Activated naive CD4-positive, alpha-beta T cell treated with anti-CD3 and anti-CD28 coated beads, Interleukin-2, amount 10 ng/mL, durations not matched to agents 7 days and 5 days (primary cell): ENCODE measurements at places on chromosomes 1 and 21.
A peak's percentile ranks its signal among the peaks of the same experiment; 100 is the strongest.

DNA sequence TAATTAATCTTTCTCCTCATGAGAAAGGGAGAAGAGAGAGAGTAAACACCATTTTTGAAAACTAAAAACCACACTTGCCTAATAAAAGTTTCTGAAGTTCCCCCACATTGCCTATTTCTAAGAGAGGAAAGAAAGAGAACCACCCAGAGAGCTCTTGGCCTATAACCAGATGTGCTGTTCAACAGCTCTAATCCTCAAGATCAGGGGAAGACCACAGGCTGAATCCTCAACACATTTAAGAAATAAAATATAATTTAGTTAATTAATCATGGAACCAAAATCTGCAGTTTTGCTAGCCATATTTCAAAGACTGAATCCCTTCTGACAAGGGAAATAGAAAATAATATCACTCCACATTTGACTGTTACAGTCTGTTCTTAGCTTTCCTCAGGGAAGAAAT is 11.9 kb downstream of the PRRX1 start:
- no peaks in the 10 kb centered on the region for H3K36me3 ChIP-seq
- no peak overlapping the region for H3K4me3 ChIP-seq
- H3K27me3 ChIP-seq: peaks cover 17% of the 10 kb centered on the region
- no peak for DNase-seq

- peaks cover 3% of the 10 kb centered on the region for H3K27me3 ChIP-seq
- no peaks in the 10 kb centered on the region for H3K4me1 ChIP-seq
- H3K27ac ChIP-seq: no peak overlapping the region
- H3K4me3 ChIP-seq: no peak overlapping the region
- DNase-seq: no peak
Observed at GRCh38 chr1:219917851-219918466, 10.4 kb downstream of the SLC30A10 start.

- peaks cover 40% of the 10 kb centered on the region for H3K4me1 ChIP-seq
- no peak overlapping the region for H3K4me3 ChIP-seq
- peaks cover 1% of the 10 kb centered on the region for H3K27me3 ChIP-seq
- DNase-seq: peak; percentile 43
- H3K27ac ChIP-seq: no peak overlapping the region
Observed at GRCh38 chr1:225454733-225455132, 26.9 kb upstream of the LBR start.

DNA sequence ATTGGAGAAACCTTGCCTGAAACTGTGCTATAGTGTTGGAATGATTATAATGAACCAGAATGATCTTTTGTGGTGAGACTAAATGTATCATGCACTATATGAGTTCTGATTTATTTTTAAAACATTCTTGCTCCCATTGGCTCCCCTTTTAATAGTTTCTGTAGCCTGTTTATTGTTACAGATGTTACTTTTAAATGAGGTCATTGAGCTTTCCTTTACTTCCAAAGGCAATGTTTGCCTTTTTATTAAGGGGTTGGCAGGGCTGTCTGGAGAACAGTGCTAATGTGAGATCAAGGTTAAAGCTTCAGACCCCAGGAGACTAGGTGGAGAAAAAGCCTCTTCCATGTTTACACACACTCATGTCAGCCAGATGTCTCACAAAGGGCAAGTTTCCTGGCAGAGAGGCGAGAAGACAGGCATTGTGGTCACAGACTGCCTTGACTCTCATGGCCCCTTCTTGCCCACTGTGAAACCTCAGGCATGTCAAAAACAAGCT is 120.6 kb upstream of the RAVER2 start:
- H3K27me3 ChIP-seq: no peaks in the 10 kb centered on the region
- no peak overlapping the region for H3K4me3 ChIP-seq
- peaks cover 2% of the 10 kb centered on the region for H3K4me1 ChIP-seq
- H3K27ac ChIP-seq: no peak overlapping the region
- H3K36me3 ChIP-seq: no peaks in the 10 kb centered on the region
- no peak for DNase-seq
